Urinary bladder (tissue), 4 donors: ENCODE measurements at places on chromosomes 12 and 14. TPM values are rescaled to one million over a fixed set of nuclear protein-coding genes. Genes with fewer than 3 reads are reported as not detected.

Gene SDR9C7
- total RNA-seq: not detected

Gene HOXC6
- total RNA-seq: 1.5 TPM

Gene IQSEC3
- 1.5 TPM for total RNA-seq

Gene MIP
- not detected for total RNA-seq

Gene METAP2
- 59.4 TPM for total RNA-seq

Gene IL26
- total RNA-seq: not detected

Gene SLCO1B1
- not detected for total RNA-seq

Gene PLBD1
- total RNA-seq: 55.3 TPM

Gene PPP1R36
- total RNA-seq: 1.8 TPM

Gene GLI1
- total RNA-seq: 11.5 TPM

Gene POLE2
- 25.5 TPM for total RNA-seq

Gene RNASE1
- total RNA-seq: 139 TPM

Gene HOXC9
- total RNA-seq: 1.8 TPM

DNA sequence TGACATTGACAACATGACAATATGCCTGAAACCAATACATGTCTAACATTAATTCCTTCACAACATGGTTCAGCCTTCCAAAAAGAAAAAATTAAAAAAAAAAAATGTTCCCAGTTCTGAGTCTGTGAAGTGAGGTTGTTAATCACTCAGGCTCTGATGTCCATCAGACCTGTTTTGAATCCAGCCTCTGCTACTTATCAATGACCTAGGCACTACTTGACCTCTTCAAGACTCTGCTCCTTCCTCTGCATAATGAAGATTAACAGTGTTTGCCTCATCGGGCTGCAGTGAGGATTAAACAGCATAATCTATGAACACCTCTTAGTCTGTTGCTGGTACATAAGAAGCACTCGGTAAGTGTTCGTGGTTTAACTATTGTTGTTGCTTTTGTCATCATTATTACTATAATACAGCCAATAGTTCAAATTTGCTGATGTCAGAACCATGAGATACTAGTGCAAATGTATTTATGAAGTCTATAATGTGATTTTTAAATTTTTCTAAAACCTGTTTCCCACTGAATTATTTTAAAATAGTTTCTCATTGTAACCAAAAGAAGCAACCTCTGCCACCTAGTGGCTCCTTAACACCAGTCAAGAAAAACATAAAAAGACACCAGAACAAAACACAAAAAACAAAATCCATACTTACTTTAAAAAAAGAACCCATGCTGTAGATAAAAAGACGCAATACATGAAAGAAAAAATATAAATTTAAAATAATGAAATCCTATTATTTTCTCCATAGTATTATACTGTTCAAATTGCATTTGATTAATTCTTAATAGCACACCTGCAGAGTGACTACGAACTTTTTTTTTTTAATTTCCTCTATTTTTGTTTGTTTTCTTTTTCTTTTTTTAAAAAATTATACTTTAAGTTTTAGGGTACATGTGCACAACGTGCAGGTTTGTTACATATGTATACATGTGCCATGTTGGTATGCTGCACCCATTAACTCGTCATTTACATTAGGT lies 20.3 kb upstream of the TMX1 start:
- no peak for DNase-seq

DNA sequence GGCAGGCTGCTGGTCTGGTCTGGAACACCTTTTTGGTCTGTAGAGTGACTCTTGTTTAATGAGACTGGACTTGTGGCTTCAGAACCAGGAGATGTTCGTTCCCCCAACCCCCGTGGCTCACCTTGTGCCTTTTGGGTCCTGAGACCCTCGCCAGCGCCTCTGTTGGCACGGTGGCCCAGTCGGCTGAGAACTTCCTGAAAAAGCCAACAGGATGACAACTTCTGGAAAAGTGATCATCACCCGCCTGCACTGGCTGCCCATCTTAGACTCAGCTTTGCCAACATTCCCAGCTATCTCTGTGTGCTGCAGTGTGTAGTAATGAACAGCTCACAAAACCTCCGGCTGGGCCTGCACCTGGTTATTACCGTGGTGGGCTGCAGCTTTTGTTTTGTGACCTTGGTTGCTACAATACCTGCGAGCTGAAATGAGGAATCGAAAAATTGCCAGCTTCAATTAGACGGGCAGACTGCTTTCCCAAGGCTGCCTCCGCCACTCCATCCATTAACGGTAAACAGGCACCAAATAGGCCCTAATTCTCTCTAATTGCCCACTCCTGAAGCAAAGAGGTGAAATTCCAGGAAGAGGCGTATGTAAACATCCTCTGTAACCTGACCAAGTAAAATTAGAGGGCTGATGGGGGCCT lies 16.0 kb downstream of the MEG3 start:
- DNase-seq: no peak

GRCh38 chr12:8553088-8553627 lies 12.5 kb upstream of the CLEC4E start:
- DNase-seq: no peak

DNA sequence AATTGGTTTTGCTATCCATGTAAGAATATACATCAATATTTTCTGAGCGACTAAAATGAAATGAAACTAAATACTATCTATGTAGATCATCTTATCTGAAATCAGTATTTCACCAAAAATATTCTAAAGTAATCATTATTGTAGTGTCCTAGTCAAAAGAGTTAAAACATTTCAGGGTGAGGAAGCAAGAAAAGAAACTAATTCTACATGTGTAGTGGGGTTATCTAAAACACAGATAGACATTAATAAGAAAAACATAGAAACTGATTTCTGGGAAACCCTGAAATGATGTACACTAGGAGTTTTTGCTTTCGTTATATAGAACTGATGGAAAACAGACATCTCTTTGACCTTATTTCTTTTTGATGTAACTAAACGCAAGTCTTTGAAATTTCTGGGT lies 257.9 kb downstream of the SSPN start:
- no peak for DNase-seq

DNA sequence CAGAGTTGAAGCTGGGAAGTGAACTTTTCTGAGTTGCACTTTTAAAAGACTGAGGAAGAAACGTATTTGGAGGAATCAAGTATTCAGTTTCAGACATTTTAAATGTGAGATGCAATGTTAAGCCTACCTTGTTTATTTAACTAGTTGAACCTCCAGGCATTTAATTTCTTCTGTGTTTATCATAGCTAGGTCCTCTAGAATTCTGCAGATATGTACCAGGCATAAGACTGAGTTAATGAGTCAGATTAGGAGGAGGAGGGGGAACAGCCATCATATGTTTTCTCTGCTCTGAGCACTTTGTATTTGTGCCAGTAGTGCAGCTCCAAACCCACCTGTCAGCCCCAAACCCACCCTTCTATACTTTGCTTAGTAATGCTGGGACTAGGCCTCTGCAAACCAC lies 16.4 kb upstream of the SAMD4A start:
- no peak for DNase-seq

DNA sequence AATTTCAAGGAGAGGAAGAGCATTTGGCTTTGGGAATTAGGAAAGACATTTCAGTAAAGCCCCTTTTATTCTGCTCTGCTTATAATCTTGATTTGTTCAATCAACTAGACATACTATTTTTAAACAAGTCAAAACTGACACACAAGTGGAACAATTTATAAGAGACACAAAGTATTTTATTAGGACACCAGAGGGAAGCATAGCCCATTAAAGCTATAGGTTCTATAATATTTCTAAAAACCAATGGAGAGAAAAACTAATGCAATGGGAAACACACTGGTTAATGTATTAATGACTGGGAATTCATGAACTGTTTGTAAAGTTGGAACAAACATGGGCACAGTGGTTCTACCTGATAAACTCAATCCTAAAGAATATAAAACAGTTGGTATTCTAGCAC lies 15.3 kb upstream of the CERS5 start:
- DNase-seq: no peak

DNA sequence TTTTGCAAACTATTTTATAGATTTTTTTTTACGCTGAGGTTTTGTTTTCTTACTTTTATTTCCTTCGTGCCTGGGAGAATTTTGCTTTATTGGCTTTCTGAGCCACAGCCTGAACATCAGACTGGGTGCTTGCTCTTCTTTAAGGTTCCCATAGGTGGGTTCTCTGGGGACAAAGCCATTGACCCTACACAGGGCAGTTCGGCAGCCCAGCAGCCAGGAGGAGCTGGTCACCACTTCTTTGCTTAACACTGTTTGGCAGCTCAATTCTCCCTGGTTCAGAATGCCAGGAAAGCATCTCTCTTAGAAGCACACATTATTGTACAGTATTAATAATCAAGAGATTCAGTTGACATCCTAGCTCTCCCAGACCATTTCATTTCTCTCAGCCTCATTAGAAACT lies 140.8 kb upstream of the NEDD1 start:
- no peak for DNase-seq

DNA sequence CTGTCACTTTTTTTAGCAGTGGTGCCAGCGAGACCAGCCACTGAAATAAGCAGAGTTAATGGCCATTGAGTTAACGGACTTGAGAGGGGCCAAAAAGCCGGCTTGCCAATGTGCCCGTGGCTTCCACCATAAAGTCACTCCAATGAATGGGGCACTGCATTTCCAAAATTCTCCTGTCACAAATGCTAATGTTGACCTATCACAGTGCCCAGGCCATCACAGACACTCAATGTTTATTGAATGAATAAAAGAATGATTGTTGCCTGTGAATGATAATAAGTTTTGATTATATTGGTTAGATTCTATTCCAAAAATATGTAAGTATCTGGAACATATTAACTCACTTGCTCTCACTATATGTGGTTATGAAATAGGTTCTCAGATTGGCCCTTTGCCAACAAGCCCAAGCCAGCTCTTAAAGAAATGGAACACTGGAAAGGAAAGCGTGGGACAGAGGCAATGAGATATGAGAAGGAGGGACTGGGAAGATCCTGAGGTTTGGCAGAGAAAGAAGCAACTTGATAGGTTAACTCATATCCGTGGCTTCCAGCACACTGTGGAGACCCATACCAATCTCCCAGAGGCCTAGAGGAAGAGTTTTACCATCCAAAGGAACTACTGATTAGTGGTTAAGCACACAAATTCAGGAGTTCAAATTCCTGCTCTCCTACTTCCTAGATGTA lies 108.7 kb downstream of the BTG1 start:
- DNase-seq: no peak

- DNase-seq: no peak
Observed at GRCh38 chr12:78457938-78458337, 406.6 kb upstream of the SYT1 start.

GRCh38 chr14:69637503-69638031 lies 26.2 kb downstream of the SUSD6 start:
- no peak for DNase-seq

DNA sequence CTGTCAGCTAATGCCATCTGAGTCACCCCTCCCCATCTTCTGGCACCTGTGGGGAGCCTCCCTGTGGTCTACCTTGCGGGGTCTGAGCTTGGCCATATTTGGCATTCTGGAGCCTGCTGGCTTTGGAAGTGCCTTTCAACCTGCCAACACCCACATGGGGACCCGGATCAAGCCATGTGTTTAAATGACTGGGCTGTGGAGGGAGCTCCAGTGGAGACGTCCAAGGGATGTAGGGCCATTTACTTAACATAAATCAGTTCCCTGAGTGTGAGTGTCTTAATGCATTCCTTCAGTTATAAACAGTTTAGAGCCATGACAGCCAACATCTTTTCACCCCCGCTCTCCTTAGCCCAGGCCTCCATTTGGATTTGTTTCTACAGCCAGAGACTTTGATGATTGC lies 22.0 kb downstream of the CACNA1C start:
- no peak for DNase-seq

DNA sequence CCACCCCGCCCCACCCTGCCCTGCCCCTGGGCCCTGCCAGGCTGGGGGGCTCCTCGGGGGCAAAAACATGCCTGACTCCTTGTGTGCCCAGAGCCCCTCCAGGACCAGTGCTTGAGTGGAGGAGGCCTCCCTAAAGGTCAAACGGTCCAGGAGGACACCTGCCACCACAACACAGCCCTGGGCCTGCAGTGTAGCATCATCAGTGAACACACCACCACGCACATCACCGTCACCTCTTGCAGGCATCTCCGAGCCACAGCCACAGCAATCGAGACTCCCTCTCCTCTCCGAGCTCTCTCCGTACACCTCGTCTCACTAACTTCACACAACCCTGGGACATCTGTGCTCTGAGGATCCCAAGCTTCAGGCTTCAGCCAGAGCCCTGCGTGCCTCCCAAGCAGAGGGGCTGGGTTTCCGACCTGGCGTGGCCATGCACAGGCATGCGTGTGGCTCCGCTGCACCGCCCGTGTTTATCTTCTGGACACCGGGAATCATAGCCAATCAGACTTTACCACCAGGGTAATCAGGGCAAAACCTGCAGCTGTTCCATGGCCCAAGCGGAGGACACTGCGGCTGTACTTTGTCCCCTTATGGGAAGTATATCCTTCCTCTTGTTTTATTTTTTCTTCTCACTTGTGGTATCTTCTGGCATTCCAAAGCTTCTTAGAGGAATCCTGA lies 6.2 kb upstream of the DIO3 start:
- DNase-seq: no peak

- no peak for DNase-seq
Observed at GRCh38 chr14:51460011-51460410, 191.7 kb upstream of the FRMD6 start.

DNA sequence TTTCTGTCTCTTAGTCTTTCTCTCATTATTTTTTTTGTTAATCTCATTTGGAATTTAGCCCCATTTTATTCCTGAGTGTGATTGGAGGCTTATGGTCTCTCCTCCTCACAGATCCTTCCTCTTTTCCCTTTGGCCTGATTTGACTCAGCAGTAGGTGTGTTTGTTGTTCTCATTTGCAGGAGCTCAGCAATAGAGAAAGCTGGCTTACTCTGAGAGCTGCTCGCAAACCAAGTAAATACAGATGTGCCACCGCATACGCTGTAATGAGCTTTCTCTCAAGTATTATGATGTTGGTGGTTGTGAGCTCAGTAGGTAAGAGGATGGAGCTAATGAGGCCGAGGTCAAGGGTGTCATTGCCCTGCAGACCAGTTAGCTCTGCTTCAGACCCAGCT lies 206.5 kb downstream of the ETV6 start:
- no peak for DNase-seq

DNA sequence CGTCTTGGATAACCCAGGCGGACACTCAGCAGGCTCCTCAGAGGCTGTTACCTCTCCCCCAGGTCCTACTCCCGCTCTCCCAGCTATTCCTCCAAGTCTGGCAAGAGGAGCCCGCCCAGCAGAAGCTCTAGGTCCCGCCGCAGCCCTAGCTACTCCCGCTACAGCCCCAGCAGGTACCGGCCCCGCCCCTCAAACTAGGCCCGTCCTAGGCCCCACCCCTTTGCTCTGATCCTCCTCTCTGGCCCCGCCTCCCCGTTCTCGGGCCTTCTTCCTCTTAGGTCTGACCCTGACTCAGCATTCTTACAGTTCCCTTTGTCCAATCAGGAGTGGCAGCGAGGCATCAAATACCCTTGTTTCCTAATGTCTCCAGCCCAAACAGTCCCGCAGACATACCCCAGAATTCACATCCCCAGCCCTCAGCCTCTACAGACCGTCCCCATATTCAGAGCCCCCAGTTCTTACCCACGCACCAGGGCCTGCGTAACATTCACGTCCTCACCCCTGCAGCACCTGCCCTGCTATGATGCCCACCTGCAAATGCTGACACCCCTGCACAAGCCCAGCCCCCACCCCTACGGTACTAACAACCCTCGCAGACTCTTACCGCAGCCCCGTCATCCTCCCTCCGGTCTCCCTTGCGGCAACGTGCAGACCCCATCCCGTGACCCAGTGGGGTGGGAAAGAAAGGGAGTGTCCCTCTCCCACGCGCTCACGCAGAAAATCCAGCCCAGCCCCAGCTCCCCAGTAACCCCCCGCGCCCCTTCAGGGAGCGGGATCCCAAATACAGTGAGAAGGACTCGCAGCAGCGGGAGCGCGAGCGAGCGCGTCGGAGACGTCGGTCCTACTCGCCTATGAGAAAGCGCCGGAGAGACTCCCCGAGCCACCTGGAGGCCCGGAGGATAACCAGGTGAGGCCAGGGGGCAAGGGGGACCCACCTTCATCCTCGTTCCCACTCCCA lies 25.0 kb upstream of the HSPB8 start:
- DNase-seq: no peak
